Smooth muscle cell of the coronary artery (primary cell): ENCODE measurements at places on chromosomes 6 and 20. TPM values are rescaled to one million over a fixed set of nuclear protein-coding genes. Genes with fewer than 3 reads are reported as not detected.

The VSX1 gene
- not detected in 2 replicates for total RNA-seq

The ERGIC3 gene
- 358 and 938 TPM in 2 replicates for total RNA-seq

The RSPO4 gene
- total RNA-seq = not detected in 2 replicates

The TAGAP gene
- not detected in 2 replicates for total RNA-seq
